ENCODE measurements at places on chromosomes 11 and 22. TPM values are rescaled to one million over a fixed set of nuclear protein-coding genes. Genes with fewer than 3 reads are reported as not detected.

Gene SLN
- not detected for total RNA-seq

Gene IGLL5
- not detected for total RNA-seq

Gene CADM1
- not detected for total RNA-seq

DNA sequence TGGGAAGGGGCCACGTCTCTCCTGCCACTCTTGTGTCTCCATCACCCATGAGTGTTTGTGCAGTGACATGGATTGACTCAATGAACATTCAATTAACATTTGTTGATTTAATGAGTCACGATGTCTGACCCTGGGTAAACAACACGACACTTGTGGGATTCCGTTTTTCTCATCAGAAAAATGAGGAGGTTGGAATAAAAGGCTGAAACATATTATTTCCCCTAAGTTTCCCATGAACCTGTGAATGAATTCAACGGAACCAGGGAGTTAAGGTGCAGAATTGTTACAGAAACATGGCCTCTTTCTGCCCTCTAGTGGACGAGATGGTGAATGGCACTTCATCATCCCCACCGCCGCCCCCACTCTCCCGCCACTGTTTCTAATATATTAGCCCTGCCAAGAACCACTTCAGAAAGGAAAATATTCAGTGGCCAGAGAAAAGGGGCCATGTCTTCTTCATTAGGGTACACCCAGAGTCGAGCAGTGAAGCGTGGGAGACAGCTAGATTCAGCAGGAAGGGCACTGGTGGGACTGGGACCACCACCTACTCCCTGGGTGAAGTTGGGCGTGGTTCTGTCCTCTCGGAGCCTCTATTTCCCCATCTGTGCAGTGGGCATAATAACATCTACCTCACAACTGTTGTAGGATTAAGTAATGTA lies 46.3 kb upstream of the SYT13 start:
- DNase-seq, result peak; percentile 47

- DNase-seq, result no peak
Measured at GRCh38 chr11:126702165-126702720, 298.3 kb downstream of the KIRREL3 start.

- DNase-seq, result no peak
Measured at GRCh38 chr11:6817694-6818093, 18.2 kb upstream of the OR6A2 start.

GRCh38 chr11:115806056-115806455 lies 301.8 kb upstream of the CADM1 start:
- no peak for DNase-seq

All from activated naive CD4-positive, alpha-beta T cell treated with anti-CD3 and anti-CD28 coated beads for 36 hours (primary cell).